SJSA1 (cell line): ENCODE measurements at places on chromosomes 3 and 15.

GRCh38 chr3:53044371-53044710 is 1.5 kb downstream of the SFMBT1 start:
- no peak for DNase-seq

DNA sequence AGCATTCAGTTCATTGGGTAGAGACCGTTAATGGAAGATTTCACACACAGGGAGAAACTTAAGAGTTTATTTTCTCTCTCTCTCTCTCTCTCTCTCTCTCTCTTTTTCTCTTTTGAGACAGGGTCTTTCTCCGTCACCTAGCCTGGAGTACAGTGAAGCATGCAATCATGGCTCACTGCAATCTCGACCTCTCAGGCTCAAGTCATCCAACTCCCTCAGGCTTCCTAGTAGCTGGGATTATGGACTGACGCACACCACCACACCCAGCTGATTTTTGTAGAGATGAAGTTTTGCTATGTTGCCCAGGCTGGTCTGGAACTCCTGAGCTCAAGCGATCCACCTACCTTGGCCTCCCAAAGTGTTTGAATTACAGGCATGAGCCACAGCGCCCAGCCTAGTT is 1.6 kb downstream of the WDR72 start:
- DNase-seq: no peak

DNA sequence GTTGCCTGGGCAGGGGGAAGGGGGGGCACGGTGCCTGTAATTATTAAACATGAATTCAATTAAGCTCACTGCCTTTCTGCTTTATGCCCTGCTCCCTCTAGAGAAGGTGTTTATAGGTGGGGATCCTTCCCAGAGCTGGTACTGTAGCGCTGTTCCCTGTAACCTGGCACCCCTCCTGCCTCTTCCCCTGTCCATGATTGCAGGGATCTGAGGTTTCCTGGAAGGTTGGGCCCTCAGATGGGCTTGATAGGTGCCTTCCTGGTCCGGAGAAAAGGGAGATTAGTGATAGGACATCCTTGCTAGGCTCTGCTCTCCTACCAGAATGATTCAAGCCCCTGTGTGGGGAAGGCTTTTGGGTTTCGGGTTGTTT is 2.1 kb upstream of the FAM131A start:
- DNase-seq: no peak

DNA sequence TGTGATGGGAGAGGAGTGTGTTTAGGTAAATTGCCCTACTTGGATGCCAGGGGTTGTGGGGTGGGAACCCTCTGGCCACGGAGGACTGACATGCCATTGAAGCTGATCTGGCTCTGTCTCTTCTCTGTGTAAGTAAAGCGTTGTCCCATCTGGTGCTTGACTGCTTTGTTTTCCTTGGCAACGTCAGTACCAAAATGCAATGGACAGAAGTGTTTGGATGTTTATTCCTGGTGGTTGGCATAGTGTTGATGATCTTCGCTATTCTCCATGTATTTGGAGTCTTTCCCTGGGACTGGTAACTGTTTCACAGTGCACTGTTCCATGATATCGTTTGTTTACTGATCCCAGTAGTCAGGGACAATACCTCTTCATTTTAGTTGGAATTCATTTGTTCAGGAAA is 130.5 kb upstream of the MCTP2 start:
- no peak for DNase-seq

- DNase-seq: no peak
Measured at GRCh38 chr15:69538379-69538778, 85.8 kb downstream of the RPLP1 start.

DNA sequence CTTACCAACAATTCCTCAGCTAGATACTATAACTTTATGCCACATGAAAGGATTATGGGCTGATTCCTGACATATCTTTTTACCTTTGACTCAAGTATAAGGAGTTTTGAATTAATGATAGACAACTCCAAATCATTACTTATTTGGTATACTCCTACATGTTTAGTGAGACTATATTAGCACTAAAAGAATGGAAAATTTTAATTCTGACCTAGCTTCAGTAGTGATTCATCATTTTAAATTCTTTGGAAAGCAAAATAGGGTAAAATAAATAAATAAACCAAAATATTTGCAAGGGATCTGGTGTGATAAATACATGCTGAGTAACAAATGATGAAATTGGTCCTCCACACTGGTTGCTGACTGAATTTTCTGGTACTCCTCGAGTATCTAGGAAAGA is 42.3 kb upstream of the VGLL3 start:
- DNase-seq: no peak

GRCh38 chr15:65245096-65245856 is 34.0 kb upstream of the CILP start:
- DNase-seq: no peak

DNA sequence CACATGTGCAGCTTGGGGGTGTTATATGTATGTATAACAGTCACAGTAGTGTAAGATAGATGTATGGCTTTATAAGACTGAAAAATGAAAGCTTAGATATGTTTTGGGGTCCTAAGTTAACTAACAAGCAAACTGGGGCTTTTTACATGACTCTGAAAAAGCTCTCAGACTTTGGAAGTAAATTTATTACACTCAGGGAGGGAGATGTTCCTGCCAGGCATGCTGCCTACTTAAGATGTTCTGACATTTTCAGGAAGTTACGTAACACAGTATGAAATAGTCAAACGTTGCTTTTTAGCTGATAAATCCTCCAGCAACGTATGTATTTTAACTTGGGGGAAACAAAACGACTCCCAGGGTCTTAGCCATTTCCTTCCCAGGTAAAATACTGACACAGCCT is 1.7 kb upstream of the IFT57 start:
- no peak for DNase-seq

DNA sequence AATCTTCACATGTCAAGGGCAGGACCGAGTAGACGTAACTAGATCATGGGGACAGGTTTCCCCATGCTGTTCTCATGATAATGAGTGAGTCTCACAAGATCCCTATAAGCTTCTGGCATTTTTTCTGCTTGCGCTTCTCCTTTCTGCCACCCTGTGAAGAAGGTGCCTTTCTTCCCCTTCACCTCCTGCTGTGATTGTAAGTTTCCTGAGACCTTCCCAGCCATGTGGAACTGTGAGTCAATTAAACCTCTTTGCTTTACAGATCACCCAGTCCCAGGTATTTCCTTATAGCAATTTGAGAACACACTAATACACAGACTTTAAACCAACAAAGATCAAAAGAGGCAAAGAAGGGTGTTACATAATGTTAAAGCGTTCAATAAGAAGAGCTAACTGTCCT is 156.6 kb upstream of the UBE2E2 start:
- no peak for DNase-seq

DNA sequence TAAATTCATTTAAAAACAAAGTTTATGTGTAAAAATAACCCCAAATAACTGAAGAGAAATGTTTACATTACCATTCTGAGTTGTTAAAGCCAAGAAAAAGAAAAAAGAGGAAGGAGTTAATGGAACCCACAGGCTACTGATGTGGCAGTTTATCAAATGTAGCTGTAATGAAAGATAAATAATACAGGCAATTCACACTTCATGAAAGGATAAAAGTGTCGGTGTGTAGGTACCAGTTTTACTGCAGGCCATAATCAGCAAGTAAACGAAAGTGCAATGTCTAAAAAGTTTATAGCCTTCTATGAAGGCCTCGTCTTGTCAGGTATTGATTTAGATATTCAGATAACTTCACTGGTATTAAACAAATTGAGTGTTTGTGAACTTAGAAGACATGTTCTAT is 164.6 kb downstream of the DPH6 start:
- no peak for DNase-seq

DNA sequence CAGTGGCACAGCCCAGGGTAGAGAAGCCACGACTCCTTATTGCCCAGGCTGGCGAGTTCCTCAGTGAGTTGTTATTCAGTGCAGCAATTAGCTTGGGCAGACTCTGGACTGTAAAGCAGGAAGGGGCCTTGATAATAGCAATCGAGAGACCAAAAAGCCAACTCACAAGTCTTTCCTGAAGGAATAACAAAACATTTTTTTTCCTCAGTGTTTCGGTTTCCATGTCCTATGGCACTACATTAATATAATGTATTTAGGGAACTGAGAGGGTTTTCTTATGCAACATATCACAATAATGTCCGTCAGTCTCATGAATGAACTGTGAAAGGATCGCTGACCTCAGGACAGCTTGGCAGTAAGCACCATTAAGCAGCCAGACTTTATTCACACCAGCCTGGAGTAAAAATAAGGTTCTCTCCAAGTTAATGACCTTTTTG is 248.9 kb upstream of the TBL1XR1 start:
- no peak for DNase-seq

DNA sequence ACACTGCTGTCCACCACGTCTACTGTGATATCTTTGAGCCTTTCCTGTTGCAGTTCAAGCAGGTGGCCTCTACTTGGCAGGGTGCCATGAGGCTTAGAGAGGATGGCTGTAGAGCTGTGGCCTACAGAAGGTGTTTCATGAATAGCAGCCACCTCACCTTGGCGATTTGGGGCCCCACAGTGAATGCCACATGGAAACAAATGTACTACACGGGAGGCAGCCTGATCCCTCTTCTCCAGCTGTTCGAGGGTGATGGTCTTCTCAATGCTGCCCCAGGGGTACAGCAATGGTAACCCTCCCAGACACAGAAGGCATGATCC is 70.7 kb downstream of the FAM43A start:
- DNase-seq: no peak

DNA sequence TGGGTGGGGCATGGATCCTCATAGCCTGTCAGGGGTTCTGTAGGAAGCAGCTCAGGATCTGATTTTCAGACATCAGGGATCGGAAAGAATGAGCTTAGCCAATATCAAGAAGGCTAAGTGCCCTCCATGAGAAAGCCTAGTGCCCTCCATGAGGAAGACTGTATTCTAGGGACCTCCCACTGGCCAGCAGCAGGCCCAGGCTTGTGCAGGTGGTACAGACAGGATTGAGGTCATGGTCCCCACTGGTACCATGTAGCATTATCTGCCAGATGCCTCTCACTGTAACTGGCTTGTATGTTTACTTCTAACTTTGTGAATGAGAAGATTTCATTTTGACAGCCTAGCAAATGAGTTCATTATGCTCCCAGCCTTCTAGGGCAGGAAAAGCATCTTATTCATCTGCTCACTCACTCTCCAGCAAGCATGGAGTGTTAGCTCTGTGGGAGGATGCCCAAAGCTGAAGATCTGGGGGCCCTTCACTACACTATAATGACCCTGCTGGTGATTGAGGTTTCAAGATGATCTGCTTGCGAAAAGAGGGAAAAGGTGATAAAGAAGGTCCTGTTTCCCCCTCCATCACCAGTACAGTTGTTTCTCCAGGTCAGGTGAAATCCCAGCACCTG is 7.5 kb downstream of the EPHB1 start:
- DNase-seq: no peak

- DNase-seq: no peak
Measured at GRCh38 chr3:37499061-37499785, 324.8 kb upstream of the LRRFIP2 start.

- DNase-seq: no peak
Measured at GRCh38 chr3:179967622-179968021, 69.1 kb downstream of the PEX5L start.

DNA sequence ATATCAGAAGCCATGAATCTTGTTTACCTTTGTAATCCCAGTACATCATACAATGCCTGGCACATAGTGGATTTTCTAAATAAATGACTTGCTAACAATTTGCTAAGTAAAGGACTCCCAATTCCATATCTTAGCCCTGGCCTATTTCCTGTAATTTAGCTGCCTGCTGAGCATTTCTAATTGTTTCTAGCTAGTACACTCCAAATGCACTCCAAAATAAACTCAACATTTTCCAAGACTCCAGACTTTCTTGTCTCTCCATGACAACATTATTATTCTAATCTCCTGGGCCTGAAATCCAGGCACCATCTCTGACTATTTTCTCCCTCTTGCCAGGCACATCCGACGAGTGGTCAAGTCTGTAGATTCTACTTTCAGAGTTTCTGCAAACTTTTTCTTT is 773.5 kb downstream of the SQOR start:
- DNase-seq: no peak

- no peak for DNase-seq
Measured at GRCh38 chr3:69255928-69256327, 130.0 kb downstream of the FRMD4B start.

- no peak for DNase-seq
Measured at GRCh38 chr15:80157215-80157614, 4.4 kb downstream of the FAH start.

- no peak for DNase-seq
Measured at GRCh38 chr15:74399511-74400312, 32.3 kb upstream of the CYP11A1 start.

DNA sequence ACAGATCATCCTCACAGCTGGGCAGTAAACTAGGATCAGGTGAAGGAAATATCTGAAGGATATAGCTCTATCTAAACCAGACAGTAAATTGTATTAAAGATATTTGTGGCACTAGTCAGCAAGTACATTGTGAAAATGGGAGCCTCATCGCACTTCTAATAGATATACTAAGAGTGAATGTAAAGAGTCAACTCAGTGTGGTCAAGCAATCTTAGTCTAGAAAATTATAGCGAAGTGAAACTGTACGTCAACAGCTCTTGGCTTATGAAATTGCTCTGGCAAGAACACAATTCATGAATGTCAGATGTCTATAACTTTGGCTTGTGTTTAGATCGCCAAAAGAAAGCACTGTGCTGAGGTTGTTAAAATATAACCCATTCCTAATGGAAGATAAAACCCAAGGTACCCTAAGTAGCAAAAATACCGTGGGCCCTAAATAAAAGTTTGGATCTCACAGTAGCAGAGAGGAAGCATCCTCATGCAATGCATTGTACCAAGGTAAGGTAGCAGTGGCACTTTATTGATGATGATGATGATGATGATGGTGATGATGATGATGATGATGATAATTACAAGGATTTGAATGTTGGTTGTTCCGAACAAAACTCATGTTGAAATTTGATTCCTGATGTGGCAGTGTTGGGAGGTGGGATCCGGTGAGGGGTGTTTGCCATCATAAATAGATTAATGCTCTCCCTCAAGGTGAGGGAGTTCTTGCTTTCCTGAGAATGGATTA is 228.5 kb downstream of the UNC13C start:
- DNase-seq: no peak

GRCh38 chr3:185912929-185913901 is 24.6 kb downstream of the TRA2B start:
- no peak for DNase-seq

- DNase-seq: peak; percentile 55
Measured at GRCh38 chr15:51121118-51121517, 26.4 kb upstream of the TNFAIP8L3 start.

GRCh38 chr3:56933803-56934202 is 126.7 kb upstream of the SPATA12 start:
- DNase-seq: no peak

DNA sequence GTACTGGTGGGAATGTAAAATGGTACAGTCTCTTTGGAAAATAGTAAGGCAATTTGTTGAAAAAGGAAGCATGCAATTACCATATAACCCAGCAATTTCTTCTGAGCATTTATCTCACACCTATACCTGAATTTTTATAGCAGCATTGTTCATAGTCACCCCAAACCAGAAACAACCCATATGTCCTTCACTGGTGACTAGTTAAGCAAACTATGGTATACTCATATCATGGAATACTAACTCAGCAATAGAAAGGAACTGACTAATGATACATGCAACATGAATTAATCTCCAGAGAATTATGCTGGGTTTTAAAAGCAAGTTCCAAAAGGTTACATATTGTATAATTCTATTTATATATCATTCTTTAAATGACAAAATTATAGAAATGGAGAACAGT is 60.2 kb downstream of the TRAT1 start:
- no peak for DNase-seq

GRCh38 chr3:140470962-140471361 is 206.9 kb upstream of the TRIM42 start:
- no peak for DNase-seq
